ENCODE measurements at places on chromosomes 7 and 10.

DNA sequence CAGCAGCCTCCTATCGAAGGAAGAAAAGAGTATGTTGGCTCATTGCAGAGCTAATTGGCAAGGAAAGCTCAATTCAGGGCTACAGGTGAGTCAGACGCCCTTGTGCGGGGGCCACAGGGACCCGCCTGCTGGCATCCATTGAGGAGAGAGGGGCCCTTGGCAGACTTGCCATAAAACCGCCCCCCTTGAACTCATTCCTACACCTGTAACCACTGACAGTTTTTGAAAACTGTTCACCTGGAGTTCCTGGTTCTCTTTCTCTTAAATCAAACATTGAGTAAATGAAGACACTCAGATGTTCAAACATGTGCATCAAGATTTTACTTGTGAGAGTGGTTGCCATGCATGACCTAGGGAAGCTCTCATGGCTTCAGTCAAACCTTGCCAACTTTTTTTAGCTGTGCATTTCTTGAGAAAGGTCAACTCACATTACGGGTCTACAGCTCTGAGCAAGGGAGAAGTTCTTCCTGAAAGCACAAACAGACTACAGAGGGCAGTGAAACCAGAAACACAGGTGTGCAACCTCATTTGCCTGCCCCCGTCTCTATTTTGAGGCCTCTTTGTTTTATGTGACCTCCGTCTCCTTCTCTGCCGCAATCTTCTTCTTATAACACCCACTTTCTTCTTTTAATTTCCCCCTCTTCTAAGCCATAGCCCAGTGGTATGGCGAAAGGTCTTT, 87.8 kb downstream of the TBXAS1 start:
- DNase-seq, result no peak

- DNase-seq, result no peak
These were observed 184.2 kb downstream of the KMT2E start for GRCh38 chr7:105198223-105198622.

DNA sequence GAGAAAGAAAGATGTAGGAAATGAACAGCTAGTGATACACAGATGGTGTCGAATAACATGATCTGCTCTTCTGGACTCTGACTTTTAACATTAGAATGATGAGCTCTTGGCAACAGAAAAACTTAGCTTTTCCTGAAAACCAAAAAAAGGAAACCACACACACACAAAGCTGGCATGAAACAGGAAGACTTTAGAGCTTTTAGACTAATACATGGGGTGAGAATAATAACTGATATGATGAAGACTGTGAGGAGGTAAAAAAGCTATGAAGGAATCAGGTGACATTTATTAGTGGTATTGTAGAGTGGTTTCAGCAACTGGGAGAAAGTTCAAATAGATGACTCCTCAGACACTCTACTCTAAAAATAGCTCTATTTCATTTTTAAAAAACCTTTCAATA, 491.9 kb downstream of the PARD3 start:
- no peak for DNase-seq

DNA sequence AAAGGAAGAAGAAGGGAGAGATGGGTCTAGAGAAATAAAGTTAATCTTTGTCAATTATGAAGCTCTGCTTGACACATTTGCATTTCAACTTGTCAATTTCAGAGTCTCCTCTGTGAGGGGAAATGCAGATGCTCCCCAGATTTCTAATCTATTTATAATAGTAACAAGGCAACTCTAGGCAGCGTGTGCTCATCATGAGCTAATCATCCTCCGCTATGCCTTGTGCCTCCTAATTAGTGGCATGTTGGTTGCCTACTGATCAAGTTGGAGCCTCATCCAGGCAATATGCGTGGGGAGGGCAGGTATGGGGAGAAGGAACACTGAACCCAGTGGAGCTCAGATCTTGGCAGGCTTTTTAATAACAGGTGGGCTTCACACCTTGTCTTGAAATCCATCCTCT, 628.6 kb downstream of the SORCS3 start:
- DNase-seq, result no peak

DNA sequence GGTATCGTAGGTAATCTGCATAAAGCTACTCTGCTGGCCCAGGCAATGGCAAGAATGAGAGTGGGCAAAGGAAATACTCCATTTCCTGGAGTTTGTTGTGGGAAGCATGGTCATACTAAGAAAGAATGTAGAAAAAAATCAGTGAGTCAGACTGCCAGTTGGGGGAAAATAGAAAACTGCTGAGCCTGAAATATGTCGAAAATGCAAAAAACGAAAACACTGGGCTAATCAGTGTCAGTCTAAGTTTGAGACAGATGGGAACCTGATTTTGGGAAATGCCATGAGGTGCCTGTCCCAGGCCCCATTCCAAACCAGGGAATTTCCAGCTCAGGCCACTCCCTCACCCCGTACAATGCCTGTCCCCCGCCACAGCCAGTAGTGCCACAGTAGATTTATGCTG, 150.0 kb downstream of the ZNF33B start:
- DNase-seq, result no peak
